ENCODE measurements at places on chromosomes 1 and 21.

GRCh38 chr1:229970714-229971113, 96.3 kb upstream of the GALNT2 start:
- no peak for DNase-seq

DNA sequence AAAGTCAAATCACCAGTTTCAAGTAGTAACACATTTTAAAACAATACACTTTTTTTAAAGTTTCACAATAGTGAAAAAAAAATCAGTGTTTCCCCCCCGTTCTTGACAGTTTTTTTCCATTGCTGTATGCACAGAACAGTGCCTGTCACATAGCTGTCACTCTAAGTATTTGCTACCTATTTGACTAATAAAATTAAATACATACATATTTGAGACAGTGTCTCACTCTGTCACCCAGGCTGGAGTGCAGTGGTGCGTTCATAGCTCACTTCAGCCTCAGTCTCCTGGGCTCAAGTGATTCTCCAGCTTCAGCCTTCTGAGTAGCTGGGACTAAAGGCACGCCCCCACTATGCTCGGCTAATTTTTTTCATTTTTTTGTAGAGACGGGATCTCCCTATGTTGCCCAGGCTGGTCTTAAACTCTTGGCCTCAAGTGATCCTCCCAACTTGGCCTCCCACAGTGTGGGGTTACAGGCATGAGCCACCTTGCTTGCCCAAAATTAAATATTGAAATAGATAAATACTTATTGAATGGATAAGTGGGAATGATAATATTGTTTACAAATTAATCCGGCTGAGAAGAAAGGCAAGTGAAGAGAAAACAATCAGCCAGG, 12.6 kb upstream of the RHBG start:
- DNase-seq: no peak

GRCh38 chr1:47709872-47710231, 272.0 kb downstream of the FOXD2 start:
- no peak for DNase-seq

DNA sequence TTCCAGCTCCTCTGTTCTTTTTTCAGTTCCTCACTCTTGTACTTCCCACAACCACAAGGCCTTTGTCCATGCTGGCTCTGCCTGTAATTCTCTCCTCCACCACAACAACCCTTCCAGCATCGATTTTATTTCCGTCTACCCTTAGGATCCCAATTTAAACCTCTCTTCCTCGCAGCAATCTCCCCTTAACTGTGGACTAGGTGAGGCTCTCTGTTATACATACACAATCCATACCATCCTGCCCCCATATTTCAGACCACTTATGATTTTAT, 90.4 kb upstream of the ZC3H11B start:
- no peak for DNase-seq

GRCh38 chr1:206039046-206039973, 13.7 kb upstream of the RHEX start:
- no peak for DNase-seq

DNA sequence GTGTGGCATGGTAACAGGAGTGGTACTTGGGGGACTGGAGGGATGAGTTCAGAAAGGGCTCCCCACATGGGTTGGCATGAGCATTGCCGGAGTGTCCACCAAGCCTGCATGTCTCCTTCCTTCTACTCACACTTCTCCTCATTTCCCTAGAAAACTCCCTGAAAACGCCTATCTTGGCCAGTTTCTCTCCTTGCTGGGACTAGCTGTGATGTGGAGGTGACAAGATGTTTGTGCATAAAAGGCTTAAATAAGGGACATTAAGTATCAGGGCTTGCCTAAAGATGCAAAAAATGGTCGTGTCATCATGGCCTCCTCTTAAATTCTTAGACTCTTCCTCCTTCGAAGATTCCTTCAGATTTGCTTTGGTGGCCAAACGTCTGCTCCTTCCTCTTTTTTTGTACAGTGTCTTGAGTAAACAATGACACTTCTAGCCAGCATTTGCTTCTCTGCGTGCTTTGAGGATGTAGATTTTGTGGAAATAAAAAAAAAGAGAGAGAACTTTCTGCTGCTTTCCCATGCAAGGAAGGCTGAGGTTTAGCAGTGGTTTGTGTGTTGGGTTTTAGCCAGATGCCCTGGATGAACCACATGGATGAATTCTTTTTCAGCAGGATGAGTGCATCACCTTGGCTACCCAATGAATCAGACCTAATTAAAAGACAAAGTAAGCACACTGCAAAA, 239.1 kb upstream of the IRF2BP2 start:
- peak; percentile 90 for DNase-seq

GRCh38 chr1:34549199-34549598, 205.6 kb upstream of the GJB5 start:
- no peak for DNase-seq

GRCh38 chr21:39675590-39675989, 62.9 kb downstream of the B3GALT5 start:
- DNase-seq: no peak

DNA sequence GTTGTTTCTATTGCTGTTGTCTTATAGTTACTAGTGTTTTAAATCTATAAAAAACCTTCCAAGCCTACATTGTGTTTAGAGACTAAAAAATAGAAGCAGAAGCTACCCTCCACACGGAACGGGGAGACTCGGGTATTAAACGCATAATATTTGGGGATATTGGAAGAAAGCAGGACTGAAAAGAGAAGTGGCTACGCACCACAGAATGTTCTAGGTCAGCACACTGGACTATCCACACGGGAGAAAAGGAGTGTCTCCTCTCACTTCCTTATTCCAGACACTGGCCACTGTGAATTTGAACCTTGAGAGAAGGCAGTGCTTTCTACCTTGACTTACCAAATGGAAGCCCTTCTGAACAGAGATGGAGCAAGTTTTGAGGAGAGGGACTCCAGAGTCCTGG, 1.0 kb upstream of the OR10J4 start:
- no peak for DNase-seq

DNA sequence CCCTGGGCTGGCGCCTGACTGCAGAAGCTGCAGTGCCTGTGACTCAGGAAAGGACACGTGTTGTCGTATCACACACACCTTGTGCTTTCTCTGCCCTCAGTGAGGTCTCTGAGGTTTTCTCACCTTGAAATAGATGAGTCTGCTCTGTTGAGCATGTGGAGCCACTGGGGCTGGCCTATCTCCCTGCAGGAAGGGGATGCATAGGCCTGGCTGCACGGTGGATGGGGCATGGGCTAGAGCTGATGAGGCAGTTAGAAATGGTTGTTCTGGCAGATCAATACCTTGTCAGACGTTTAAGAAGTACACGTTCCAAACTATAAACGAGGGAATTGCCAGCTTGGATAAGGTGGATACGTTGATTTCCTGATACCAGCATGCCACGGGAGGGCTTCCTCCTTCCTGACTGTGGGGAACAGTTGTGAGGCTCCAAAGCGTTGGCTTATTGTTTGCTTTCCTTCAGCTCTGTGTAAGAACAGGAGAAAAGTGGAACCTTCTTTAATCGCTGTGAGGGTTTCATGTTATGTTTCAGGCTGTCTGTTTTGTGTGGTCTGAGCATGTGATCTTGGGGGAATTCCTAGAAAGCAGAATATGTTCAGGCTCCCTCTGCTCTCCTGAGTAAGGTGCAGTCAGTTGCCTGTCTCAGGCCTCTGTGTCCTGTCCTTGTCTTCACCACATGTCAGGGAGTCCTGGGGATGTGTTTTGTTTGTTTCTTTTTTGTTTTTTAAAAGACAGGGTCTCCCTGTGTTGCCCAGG, 44.8 kb downstream of the PCNT start:
- DNase-seq: no peak

DNA sequence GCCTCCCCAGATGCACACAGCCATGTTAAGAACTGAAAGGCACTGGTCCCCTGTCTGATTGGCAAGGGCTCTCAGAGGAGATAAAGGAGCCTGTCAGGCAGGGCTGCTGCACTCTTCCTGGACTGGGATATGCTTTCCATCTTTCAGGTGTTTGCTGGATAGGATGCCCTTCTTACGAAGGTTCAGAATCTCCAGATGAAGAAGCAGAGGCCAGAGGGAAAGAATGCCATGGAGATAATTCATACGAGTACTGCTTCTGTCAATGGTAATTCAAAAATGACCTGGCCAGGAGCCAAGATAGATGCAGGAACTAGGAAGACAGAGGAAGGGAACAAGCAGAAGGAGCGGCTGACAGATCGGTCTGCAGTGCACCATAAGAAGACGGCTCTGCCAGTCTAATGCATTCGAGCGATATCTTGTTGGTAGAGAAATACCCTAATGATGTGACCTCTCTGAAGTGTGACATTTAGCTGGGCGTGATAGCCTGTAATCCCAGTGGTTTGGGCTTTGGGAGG, 16.6 kb upstream of the ATP2B4 start:
- DNase-seq: no peak

DNA sequence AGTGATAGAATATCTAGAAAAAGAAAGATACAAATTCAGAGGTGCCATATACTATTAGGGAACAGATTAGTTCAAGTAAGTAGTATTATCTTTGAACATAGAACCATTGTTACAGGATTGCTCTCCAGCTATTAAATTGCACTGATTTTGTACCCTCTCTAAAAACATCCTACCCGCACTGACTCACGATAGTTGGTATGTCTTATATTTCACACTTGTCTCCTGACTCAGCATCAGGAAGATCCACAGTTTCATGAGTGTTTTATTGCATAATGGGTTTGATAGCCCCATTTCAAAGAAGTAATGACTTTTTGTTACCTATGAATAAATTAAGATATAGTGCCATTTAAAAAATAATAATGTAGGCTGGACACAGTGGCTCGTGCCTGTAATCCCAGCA, 6.0 kb downstream of the TATDN3 start:
- no peak for DNase-seq

- no peak for DNase-seq
These were observed 9.3 kb downstream of the NKAIN1 start for GRCh38 chr1:31230378-31230777.

DNA sequence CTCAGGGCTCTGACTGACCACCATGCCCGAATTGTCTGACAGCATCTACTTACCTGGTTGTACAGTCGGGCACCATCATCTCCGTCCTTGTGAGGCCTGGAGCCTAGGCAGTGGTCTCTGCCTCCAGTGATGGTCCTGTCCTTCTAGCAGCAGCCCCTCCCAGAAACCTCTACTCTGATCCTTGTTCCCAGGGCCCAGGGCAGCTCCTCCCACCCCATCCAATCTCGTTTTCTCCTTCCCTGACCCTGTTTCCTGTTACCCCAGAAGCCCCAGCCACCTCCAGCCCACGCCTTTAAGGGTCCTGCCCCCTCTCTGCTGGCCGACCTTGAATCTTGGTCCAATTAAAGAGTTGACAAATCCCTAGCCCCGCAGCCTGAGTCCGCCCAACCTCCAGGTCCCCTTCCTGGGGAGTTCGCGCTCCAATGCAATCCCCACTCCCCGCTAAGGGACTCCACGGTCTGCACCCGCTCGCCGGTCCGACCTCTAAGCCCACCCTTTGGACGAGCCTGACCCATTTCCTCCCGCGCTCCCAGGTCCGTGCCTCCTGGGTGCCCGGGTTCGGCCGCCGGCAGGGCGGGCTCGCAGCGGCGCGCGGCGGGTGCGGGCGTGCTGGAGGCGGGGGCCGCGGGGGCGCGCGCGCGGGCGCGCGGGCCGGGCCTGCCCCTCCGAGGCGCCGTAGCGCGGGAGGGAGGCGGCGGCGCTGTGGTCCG, at the start of gene B4GALT2:
B4GALT2 (plus strand) TSS at position 660 of the 710 bp plus-strand sequence. CDS start 1,951 bp downstream, outside the sequence.
- DNase-seq: peak; percentile 42

- DNase-seq: no peak
These were observed 34.7 kb upstream of the CLSTN1 start for GRCh38 chr1:9858293-9859035.

DNA sequence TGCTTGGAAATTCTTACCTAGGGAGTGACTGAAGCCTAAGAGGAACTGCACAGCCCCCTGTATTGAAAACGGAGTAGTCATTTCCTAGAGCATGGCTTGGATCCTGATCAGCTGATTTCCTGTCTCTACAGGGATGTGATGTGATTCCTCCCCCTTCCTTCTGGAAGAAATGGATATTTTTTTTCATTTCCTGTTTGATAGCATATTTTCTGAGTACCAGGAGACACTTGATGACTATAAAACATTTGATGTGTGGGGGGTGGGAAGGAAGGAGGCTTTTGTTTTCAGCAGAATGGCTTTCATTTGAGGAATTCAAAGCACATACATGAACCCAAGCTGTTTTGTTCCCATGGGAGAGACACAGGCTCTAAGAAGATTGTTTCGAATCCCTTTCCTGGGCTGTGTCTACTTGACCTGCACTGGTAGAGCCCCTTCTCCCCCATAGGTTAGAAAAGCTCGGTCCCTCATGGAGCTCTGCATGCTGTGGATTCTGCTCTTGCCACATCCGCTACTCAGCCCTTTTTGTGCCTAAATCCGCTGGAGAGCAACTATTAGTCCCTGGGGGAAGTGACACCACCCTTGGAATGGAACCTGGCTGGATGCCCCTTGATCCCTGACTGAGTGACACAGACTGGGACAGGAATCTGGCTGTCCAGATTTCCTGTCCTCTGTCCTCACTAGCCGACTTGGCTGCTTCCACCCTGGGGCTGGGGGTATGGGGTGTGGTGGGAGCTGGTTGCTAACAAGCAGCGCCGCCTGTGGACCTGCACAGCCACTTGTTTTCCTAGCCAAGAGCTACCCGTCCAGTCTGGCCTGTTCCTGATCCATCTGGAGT, 71.8 kb upstream of the MACF1 start:
- no peak for DNase-seq

GRCh38 chr1:41493117-41493536, 8.6 kb upstream of the EDN2 start:
- peak; percentile 98 for DNase-seq

DNA sequence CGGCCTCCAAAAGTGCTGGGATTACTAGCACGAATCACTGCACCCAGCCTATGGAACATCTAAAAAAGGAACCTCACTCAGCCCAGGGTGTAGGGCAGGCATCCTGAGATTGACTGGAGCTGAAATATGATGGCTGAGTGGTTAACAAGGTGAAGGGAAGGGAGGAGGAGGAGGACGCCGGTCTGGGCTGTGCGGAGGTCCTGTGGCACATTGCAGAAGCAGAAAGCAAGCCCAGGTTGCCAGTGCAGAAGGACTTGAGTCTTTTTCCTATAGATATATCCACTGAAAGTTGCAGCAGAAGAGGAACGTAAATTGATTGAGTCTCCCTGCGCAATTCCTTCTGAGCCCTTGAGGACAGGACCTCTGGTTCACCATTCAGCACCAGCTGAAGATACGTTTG, 1.5 kb upstream of the KIF17 start:
- DNase-seq: no peak

DNA sequence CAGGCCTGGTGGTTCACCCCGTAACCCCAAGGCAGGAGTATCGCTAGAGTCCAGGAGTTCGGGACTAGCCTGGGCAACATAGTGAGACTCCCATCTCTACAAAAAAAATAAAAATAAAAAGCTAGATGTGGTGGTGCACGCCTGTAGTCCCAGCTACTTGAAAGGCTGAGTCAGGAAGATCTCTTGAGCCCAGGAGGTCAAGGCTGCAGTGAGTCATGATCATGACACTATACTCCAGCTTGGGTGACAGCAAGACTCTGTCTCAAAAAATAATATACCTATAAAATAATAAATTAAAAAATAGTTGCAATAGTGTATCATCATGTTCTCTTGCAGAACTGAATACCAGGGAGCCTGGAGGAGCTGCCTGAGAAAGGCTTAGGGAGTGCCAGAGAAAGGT, 19.9 kb upstream of the TMEM39B start:
- DNase-seq: no peak

- peak; percentile 7 for DNase-seq
These were observed 356.8 kb downstream of the RRAGC start for GRCh38 chr1:38502758-38503157.

Measured in SJSA1 (cell line).